Glomerular endothelial cell (primary cell): ENCODE measurements at places on chromosomes 6 and 20. TPM values are rescaled to one million over a fixed set of nuclear protein-coding genes. Genes with fewer than 3 reads are reported as not detected.

Gene FAM209B
- not detected in 2 replicates for total RNA-seq

Gene PTCRA
- not detected in 2 replicates for total RNA-seq

Gene IRF4
- not detected in 2 replicates for total RNA-seq

Gene GHRH
- total RNA-seq, result not detected in 2 replicates

Gene PI3
- not detected in 2 replicates for total RNA-seq

Gene MYL9
- 51.2 and 91.8 TPM in 2 replicates for total RNA-seq

Gene RAB44
- total RNA-seq, result 0.06 TPM in 1 of 2 replicates, not detected in the other

Gene RIN2
- total RNA-seq, result 131 and 143 TPM in 2 replicates

Gene IL17F
- not detected in 2 replicates for total RNA-seq

Gene FAXC
- total RNA-seq, result 0.82 and 2.5 TPM in 2 replicates

Gene OR2J3
- total RNA-seq, result not detected in 2 replicates

Gene SYCP2L
- total RNA-seq, result 0.29 and 0.88 TPM in 2 replicates
